SK-N-SH treated with all-trans-retinoic acid at 6 μM for 48 hours (cell line): ENCODE measurements at places on chromosomes 11 and 22.

- ATAC-seq, result peak; percentile 77
Observed at GRCh38 chr22:37549704-37550059, 10.6 kb upstream of the CDC42EP1 start.

DNA sequence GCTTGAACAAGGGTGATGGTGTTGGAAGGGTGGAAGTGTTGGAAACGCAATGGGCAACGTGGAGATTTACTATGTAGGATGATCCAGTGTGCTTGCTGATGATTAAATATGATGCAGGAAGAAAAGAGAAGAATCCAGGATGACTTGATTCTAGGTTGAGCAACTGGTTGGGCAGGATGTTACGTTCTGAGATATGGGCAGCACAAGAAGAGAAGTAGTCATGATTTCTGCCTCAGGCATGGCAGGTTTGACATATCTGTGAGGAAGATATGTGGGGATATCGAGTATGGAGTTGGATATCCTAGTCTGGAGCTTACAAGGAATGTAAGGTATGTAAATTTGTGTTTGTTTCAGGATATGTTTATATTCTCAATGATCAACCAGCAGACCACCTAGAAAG lies 1.9 kb downstream of the OR52K1 start:
- ATAC-seq, result no peak

DNA sequence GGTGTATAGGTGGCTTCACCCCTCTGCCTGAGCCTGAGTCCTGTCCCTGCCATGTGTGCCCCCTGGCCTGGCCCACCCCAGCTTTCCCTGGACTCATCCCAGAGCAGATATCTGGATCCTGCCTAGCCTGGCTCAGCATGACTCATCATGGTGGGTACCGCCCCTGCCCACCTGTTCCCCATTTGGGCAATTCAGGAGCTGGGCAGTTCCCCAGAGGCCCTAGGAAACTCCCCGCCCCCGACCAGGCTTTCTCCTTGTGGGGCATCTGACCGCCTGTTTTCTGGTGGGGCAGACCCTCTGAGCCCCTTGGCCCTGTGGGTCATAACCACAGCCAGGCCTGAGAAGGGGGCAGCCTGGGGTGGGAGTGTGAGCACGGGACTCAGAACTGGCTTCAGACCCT lies 4.4 kb downstream of the TSPO start:
- ATAC-seq, result no peak

DNA sequence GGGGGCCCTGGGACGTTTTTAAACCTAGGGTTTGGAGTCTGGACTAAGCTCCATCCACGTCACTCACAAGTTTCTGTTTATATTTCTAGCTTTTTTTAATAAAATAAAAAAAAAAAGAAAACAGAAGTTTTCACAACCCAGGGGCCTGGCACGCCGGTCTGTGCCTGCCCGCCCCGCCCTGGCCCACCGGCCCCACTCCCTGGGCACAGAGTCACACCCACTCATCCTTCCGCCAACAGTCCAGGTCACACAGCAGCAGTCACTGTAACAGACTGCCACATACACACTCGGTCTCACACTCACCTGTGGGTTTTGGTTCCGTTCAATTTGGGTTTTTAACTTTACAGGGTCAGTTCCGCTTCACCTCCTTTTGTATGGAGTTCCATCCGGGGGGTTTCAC lies 5.3 kb upstream of the ACR start:
- no peak for ATAC-seq

- ATAC-seq, result peak; percentile 15; the same call in 1 of the 3 replicates
Observed at GRCh38 chr11:129146191-129146590, 45.9 kb downstream of the ARHGAP32 start.

DNA sequence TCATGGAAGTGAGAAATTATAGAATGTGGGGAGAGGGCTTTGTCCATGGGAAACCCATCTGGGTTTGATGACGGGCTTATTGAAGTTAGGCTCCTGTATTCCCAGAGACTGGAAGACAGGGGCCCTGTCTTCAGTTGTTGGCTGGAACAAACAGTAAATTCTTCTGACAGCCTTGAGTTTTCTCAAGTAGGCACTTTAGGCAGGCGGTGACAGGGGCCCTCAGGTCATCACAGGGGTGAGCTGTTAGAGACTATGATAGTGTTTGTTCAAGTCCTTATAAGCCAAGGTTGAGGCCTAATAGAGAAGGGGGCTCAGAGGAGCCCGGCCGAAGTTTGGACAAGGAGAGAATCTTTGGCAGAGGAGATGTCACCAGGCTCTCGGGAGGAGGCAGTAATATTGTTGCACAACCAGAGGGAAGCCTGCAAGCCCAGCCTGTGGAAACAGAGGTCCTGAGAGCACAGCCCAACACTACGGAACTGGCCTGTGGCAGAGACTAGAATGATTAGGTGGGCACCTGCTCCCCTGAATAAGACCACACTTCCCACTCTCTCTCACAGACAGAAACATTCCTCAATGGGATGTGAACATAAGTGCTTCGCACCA lies 20.2 kb upstream of the IL17RA start:
- ATAC-seq, result no peak

DNA sequence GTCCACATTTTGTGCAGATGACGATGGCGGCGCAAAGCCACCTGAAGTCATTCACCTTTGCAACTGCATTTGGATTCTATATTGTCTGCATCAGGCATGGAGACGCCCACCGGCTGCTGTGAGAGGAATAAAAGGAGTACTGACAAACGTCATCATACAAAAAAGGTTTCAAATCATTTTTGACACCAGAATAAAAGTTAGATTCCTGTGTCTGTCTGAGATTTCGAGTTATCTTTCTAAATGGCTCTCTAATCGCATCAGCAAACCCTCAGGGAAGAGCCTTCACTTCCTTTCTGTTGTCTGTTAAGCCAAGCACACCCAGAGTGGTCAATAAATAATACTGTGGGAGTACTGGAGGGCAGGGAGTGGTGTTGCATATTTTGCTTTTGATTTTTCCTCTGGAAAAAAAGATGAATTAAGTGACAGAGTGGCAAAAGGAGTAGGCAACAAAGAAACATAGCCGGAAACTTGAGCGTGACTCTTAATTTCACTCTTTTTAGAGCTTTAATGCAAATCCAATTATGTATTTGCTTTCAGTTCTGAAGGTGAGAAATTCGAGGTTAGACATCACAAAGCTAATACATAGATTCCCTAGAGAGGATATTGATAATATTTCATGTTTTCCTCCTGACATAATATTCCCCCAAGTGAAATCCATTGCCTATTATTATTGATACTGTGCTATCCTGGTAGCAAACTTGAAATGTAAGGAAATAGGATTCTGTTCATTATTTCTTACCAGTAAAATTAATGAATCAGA lies 150.8 kb upstream of the MTMR2 start:
- ATAC-seq, result peak; percentile 26; the same call in 1 of the 3 replicates

GRCh38 chr22:40665312-40665711 lies 14.0 kb upstream of the MCHR1 start:
- ATAC-seq, result no peak

DNA sequence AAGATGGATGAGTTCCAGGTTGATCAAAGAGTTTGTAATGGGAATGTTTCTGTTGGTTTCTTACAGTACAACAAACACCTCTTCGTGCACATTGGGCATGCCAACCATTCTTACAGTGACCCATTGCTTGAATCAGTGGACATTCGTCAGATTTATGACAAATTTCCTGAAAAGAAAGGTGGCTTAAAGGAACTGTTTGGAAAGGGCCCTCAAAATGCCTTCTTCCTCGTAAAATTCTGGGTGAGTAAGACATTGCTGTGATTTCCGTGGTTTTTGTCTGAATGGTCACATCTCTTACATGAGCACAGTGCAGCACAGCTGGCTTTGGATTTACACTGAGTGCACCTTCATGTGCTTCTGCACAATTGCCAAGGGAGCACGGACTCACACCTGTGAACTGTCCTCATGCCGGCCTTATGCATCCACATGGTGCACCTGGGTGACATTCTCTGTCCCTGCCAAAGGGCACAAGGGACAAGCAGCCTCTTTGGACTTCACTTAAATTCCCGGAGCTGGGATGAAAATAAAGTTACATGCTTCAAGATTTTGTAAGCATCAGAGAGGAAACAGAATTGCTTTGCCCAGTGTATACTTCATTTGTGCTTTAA lies 107.1 kb upstream of the RASSF10 start:
- no peak for ATAC-seq

DNA sequence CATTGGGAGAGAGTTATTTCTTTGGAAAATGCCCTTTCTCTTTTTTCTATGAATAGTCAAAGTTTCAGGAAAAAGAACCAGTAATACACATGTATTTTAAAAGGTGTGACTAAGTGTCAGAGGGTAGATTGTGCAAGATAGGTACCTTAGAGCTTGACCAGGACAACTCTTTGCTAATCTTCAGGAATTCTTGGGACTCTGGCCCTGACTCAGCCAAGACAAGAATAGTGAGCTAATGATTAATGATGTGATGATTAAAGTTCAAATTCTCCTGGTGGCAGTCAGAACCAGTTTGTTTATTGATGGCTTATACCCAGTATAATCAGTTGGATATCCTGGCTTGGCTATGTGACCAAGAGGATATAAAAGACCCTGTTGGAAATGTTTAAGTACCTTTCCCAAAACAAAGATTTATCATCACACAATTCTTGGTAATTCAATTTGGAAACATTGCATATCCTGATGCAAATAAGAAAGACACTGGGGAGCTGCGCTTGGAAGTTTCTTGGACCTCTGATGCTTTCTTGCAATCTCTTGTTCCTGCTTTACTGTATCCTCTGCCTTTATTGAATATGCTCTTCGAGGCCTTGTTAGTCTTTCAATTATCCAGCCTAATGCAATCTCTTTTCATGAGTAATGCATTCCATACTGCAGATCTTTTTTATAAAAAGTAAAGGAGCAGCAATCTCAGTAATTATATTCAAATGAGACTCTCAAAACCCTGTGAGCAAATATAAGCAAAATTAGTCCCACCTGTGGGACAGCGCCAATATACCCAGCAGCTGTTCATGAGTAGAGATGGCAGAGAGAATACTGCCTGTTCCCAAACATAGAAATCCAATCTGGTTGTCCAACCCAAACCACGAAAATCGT lies 48.0 kb upstream of the CEP126 start:
- ATAC-seq, result peak; percentile 53

GRCh38 chr11:107840129-107840484 lies 18.5 kb downstream of the SLC35F2 start:
- ATAC-seq, result peak; percentile 71

DNA sequence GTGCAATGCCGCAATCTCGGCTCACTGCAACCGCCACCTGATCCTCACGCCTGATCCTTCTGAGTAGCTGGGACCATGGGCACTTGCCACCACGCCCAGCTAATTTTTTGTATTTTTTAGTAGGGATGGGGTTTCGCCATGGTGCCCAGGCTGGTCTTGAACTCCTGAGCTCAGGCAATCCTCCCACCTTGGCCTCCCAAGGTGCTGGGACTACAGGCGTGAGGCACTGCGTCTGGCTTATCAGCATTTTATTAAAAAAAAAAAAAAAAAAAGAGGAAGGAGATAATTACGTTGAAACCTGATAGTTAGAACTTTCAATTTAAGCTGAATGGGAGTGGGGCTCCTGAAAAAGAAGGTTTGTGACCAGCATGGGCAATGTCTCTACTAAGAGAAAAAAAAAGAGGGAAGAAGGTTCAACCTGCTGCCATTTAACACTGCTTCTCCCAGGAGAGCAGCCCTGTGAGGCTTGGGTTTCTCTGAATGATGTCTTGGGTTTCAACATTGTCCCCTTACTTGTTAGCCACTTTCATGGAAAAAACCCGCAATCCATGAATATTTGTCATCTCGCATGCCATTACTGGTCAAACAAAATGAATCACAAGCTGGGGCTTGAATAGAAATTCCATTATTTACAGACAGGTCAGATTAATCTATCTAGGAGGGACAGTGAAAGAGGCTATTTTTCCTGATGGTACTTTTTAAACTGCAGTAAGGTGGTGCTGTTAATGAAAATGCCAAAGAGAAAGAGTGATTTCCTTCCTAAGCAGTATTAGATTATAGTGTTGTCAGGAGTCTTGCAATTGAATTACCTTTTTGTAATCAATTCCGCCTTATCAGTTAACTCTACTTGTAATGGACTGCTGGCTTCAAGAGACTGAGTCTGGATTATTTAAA lies 72.5 kb downstream of the PACS1 start:
- ATAC-seq, result peak; percentile 65

- ATAC-seq, result no peak
Observed at GRCh38 chr11:65822776-65823528, 10.8 kb upstream of the SNX32 start.

DNA sequence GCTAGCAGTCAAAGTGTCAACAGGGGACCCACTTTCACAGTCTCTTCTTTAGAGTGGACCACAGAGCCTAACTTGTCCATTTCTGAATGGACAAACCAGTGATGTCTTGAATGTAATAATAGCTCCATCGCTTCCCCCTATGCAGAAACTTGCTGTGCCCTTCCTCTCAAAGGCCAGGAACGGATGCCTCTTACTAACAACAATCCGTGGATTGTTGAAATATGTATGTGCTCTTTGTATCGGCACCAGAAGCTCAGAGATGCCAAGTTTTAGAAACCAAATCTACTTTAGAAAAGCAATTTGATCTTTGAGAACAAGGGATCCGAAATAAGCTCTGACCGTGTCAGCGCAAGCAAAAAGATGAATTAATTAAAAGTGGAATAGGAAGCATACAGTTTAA lies 259.5 kb upstream of the POU2AF2 start:
- ATAC-seq, result no peak

DNA sequence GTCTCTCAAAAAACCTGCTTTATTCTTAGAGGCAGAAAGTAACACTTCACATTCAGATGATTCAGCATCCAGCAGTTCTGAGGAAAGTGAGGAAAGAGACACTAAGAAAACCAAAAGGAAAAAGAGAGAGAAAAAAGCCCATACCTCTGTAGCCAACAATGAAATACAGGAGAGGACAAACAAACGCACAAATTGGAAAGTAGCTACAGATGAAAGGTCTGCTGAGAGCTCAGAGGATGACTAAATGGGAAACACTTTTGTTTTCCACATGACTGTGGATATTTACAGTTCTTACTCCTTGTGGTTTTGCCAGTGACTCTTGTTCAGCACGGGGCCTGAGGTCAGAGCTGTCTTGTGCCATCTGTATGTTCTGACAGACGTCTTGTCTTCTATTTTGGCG lies 3.8 kb downstream of the TIMM8B start:
- no peak for ATAC-seq

- no peak for ATAC-seq
Observed at GRCh38 chr11:130775306-130776060, 140.8 kb downstream of the SNX19 start.

GRCh38 chr22:32555581-32555980 lies 81.0 kb downstream of the FBXO7 start:
- no peak for ATAC-seq

DNA sequence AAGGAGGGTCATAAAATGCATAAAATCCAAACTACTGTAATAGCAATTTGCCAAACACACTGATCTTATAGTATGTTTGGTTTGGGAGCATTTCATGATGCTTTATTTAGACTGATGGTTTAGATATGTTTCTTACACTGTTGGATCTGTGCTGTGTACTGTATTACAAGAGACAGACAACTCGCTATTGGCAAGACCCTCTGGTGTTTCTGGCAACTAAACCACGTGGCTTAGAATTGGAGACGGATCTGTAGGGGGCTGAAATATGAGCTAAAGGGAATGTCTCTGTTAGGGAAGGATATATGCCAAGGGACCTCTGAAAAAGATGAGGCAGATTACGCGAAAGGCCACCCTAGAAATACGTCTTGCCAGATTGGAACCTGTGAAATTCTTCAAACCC lies 208.7 kb downstream of the BARX2 start:
- no peak for ATAC-seq

GRCh38 chr22:17988800-17989513 lies 35.4 kb downstream of the MICAL3 start:
- no peak for ATAC-seq
